ENCODE measurements at places on chromosomes 16 and 17.

DNA sequence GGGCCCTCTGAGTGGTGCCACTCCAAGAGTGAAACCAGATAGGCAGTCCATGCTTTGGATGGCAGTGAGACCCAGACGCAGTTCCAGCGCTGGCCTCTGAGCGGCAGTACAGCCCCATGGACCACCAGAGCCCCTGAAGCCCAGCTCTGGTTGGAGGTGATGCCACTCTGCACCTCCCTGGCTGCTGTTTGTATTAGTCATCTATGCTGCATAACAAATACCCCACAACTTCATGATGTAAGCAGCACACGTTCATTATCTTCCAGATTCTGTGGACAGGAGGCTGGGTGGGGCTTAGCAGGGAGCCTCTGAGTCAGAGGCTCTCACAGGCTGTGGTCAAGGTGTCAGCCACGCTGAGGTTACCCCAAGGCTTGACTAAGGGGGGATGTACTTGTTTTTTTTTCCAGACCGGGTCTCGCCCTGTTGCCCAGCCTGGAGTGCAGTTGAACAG lies 5.1 kb upstream of the NME4 start:
- no peak for DNase-seq

DNA sequence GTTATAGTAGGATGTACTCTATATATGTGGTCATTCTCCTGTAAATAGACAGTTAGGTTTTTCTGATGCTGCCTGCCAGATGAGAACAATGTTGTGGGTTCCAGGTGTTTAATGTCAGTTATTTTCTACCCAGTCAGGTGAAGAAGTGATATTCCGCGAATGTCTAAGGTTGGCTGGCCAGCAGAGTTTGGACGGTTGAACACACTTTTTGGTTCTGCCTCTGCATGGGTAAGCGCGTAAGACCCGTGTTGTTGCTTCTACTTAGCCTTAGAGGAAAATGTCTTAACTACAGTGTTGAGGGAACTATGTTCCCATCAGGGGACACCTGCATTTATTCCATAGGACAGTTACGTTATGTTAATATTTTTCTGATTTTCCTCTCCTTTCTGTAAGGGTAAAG lies 162.6 kb downstream of the MAP2K6 start:
- no peak for DNase-seq

GRCh38 chr16:13948086-13948485 lies 28.1 kb downstream of the ERCC4 start:
- no peak for DNase-seq

GRCh38 chr17:50238601-50239280 lies 35.5 kb upstream of the TMEM92 start:
- no peak for DNase-seq

GRCh38 chr17:17500999-17501605 lies 4.9 kb upstream of the RASD1 start:
- no peak for DNase-seq

DNA sequence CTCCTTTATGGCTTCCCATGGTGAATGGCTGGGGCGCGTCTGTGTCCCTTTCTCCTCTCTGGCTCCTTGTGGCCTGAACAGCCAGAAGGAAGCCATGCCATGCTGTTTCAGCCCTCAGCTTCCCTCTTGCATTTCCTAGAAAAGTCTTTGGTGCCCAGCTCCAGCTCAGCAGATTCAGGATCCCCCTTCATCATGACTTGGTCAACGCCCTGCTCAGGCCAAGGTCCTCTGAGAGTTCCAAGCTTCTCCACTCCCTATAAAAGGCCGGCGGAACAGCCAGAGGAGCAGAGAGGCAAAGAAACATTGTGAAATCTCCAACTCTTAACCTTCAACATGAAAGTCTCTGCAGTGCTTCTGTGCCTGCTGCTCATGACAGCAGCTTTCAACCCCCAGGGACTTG lies at the start of gene CCL13:
CCL13 (plus strand) TSS at position 287 of the 400 bp plus-strand sequence; CDS start at position 334, 47 bp downstream.
- DNase-seq: no peak

DNA sequence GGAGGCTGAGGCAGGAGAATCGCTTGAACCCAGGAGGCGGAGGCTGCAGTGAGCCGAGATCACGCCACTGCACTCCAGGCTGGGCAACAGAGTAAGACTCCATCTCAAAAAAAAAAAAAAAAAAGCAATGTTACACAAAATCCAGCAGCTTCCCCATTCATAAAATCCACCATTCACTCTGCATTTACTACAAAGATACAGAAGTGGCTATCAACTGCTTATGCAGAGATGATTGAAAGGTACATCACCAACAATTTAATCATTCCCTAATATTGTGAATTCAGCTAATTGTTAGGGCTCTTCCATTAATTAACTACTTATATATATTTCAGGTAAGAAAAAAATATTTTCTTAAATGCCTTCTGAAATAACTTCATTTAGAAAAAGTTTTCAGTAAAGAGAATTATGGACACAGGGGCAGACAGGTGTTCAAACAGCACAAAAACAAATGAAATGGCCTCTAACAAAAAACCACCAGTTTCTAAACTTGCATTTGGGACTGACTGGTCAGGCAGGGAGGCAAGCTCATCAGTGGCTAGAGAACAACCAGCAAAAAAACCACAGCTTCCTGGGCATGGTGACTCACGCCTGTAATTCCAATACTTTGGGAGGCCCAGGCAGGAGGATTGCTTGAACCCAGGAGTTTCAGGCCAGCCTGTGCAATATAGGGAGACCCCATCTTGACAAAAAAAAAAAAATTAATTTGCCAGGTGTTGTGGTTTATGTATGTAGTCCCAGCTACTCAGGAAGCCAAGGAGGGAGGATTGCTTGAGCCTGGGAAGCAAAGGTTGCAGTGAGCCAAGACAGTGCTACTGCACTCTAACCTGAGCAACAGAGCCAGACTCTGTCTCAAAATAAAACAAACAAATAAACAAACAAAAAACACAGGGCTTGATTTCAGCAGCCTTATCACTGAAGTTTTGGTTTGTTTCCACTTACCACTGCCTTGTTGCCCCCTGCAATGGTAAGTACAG lies 26.3 kb downstream of the ERN1 start:
- DNase-seq: no peak

GRCh38 chr17:4362141-4362540 lies 4.3 kb downstream of the UBE2G1 start:
- no peak for DNase-seq

All from NCI-H1417 treated with DMSO at 0.1 percent for 48 hours (cell line).